ENCODE measurements at places on chromosomes 4 and X.
A peak's percentile ranks its signal among the peaks of the same experiment; 100 is the strongest.

DNA sequence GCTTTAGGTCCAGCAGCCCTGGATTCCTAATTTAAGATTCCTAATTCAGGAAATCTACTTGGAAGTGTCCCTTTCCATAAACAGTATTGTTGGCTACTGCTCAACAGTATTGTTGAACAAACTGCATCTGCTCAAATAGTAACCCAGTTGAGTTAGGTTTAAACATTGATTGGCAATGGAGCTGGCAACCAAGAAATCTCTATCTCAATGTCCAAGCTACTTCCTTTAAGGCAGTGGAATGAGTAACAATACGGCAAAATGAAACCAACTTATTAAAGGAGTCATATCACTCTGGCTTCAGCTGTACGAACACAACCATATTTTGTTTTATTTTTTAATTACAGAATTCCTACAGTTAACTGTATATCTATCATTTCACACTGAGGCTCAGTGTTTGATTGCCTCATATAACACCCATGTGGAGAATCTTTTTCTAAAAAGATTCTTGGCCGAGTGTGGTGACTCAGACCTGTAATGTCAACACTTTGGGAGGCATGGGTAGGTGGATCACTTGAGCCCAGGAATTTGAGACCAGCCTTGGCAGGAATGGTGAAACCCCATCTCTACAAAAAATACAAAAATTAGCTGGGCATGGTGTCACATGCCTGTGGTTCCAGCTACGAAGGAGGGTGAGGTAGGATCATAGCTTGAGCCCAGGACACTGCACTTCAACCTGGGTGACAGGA, 71.7 kb upstream of the IL13RA1 start:
- no peak for DNase-seq
- H3K27ac ChIP-seq = no peak overlapping the region
- no peaks in the 10 kb centered on the region for H3K27me3 ChIP-seq
- H3K36me3 ChIP-seq = no peaks in the 10 kb centered on the region
- no peaks in the 10 kb centered on the region for H3K4me1 ChIP-seq
- H3K4me3 ChIP-seq = no peak overlapping the region

DNA sequence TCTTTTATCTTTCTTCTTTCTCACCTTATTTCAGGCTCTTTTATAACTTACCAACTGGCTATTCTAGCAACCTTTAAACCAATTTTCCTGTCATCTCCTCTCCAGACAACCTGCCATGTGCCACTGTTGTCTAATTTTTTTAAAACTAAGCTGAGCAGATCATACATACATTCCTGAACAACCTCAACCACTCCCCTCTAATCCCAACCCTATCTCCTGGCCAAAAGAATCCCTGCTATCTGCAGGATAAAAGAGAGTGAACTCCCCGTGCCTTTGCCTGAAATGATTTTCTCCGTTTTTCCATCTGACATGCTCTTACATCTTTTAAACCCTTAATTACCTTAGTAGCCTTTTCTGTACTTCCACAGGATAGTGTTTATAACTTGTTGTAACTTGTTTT, 35.5 kb downstream of the DCUN1D4 start:
- no peak overlapping the region for H3K27ac ChIP-seq
- H3K36me3 ChIP-seq = no peaks in the 10 kb centered on the region
- no peak for DNase-seq
- no peak overlapping the region for H3K4me3 ChIP-seq

GRCh38 chr4:52648836-52649235, 10.3 kb downstream of the USP46 start:
- H3K27ac ChIP-seq = no peak overlapping the region
- H3K4me1 ChIP-seq = peaks cover 20% of the 10 kb centered on the region
- H3K36me3 ChIP-seq = no peaks in the 10 kb centered on the region
- no peak overlapping the region for H3K4me3 ChIP-seq
- H3K27me3 ChIP-seq = no peaks in the 10 kb centered on the region
- no peak for DNase-seq

GRCh38 chr4:168695288-168695687, 198.4 kb downstream of the PALLD start:
- no peaks in the 10 kb centered on the region for H3K36me3 ChIP-seq
- H3K27me3 ChIP-seq = no peaks in the 10 kb centered on the region
- no peak overlapping the region for H3K27ac ChIP-seq

GRCh38 chrX:12987900-12988594, 13.1 kb downstream of the TMSB4X start:
- no peak overlapping the region for H3K27ac ChIP-seq
- H3K36me3 ChIP-seq = no peaks in the 10 kb centered on the region
- H3K4me3 ChIP-seq = no peak overlapping the region
- H3K4me1 ChIP-seq = peaks cover 41% of the 10 kb centered on the region
- H3K27me3 ChIP-seq = no peaks in the 10 kb centered on the region

- H3K27me3 ChIP-seq = no peaks in the 10 kb centered on the region
- DNase-seq = no peak
- no peak within 1 kb of the TSS for H3K4me3 ChIP-seq
- no peaks in the 10 kb centered on the region for H3K4me1 ChIP-seq
Measured at GRCh38 chr4:67558493-67558892, at the start of gene STAP1. Gene STAP1 (plus strand): TSS chr4:67558727. CDS start chr4:67558810, 83 bp downstream.

GRCh38 chrX:130952266-130953043, 49.4 kb upstream of the ENOX2 start:
- H3K27ac ChIP-seq = no peak overlapping the region
- DNase-seq = no peak
- H3K4me3 ChIP-seq = no peak overlapping the region
- no peaks in the 10 kb centered on the region for H3K36me3 ChIP-seq
- H3K27me3 ChIP-seq = peaks cover 37% of the 10 kb centered on the region

DNA sequence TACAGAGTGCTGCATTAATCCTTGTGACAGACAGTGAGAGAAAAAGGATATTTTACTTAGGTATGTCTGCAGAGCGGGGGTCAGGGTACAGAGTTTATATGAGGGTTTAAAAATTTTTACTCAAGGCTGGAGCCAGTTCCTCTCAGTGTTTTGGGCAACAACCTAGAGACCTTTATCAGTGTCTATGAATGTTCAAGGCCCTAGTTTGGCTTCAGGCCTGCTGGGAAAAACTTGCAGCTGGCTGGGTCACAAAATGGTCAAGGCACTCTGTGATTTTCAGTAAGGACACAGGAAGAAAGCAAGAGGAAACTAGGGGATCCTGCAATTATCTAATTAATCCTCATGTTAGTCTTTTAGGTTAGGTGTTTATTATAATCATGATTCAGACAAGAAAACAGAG, 10.8 kb upstream of the C4orf54 start:
- H3K36me3 ChIP-seq = no peaks in the 10 kb centered on the region
- H3K27ac ChIP-seq = no peak overlapping the region
- no peak overlapping the region for H3K4me3 ChIP-seq
- DNase-seq = no peak

GRCh38 chr4:14792702-14793227, 209.5 kb upstream of the CPEB2 start:
- no peak overlapping the region for H3K27ac ChIP-seq
- no peaks in the 10 kb centered on the region for H3K4me1 ChIP-seq
- no peak for DNase-seq
- H3K27me3 ChIP-seq = no peaks in the 10 kb centered on the region
- H3K4me3 ChIP-seq = no peak overlapping the region
- no peaks in the 10 kb centered on the region for H3K36me3 ChIP-seq

- no peak for DNase-seq
- H3K4me3 ChIP-seq = no peak overlapping the region
- no peaks in the 10 kb centered on the region for H3K27me3 ChIP-seq
- no peak overlapping the region for H3K27ac ChIP-seq
- H3K36me3 ChIP-seq = peaks cover 3% of the 10 kb centered on the region
- H3K4me1 ChIP-seq = no peaks in the 10 kb centered on the region
Measured at GRCh38 chrX:118569676-118570075, 74.1 kb downstream of the DOCK11 start.

DNA sequence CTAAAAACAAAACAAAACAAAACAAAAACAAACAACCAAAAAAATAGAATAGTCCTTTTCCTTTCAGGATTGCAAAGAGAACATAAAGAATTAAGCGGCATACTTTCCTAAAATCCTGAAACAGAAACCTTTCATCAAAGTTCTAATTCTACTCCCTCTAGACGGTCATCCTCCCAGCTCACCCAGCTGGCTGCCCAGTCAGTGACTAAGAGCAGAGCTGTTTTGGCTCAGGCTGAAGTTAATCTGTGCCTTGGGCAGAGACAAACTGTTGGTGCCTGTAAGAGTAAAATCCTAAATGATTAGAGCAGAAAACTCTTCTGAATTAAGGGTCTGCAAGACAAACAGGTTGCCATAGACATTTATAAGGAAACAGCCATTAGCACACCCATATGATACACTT, 17.6 kb upstream of the WAS start:
- no peaks in the 10 kb centered on the region for H3K27me3 ChIP-seq
- H3K36me3 ChIP-seq = no peaks in the 10 kb centered on the region
- no peak overlapping the region for H3K27ac ChIP-seq
- no peak for DNase-seq

DNA sequence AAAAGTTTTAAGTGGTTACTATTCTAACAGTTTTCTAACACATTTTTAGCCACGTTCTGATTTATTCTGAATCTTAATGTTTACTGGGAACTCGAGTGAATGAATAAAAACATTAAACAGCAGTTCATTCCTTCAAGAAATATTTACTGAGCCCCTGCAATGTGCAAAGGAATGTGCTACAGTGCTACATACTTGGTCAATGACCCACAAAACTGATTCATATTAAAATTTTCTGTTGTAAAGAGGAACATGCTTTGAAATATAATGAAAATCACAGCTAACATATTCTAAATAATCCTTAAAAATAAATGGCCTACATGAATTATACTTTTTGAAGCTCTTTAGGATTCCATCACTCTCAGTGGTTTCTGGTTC, 78.7 kb downstream of the ARAP2 start:
- no peaks in the 10 kb centered on the region for H3K36me3 ChIP-seq
- no peak overlapping the region for H3K27ac ChIP-seq
- DNase-seq = no peak
- H3K27me3 ChIP-seq = no peaks in the 10 kb centered on the region

DNA sequence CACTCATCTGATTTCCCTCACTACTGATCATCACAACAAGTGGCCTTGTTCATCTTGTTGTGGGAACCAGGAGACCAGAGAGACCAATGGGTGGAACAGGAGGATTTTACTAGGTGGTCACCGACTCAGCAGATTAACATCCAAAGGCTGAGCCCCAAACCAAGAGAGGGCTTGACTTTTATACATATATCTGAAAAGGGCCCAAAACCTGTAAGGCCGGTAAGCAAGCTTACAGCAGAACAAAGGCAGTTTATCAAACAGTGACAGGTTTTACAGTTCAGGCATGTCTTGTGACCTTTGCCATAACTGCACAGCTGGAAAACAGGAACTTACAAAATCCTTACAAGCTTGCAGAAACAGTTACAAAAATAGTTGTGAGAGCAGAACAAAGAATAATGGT, 195.9 kb downstream of the OR13H1 start:
- no peak overlapping the region for H3K27ac ChIP-seq
- H3K27me3 ChIP-seq = no peaks in the 10 kb centered on the region
- no peaks in the 10 kb centered on the region for H3K4me1 ChIP-seq
- H3K36me3 ChIP-seq = no peaks in the 10 kb centered on the region

DNA sequence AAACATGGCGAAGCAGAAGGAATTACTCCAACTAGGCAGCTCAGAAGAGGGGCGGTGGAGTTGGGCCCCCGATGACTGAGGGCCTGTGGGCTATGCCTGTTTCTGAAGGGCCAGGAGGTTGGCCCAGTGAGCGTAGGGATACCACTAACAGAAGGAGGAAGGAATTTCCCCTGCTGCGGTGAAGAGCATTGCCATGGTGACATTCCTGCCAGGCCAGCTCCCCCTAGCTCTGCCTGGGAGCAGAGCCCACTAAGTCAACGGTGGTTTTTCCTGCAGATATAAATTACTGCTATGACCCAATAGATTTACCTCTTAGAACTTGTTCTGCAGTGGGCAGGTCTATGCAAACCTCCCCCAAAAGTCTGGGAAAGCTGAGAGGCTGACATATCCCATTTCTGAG, 28.9 kb upstream of the HMX1 start:
- no peak overlapping the region for H3K4me3 ChIP-seq
- no peak overlapping the region for H3K27ac ChIP-seq
- no peaks in the 10 kb centered on the region for H3K36me3 ChIP-seq
- peaks cover 39% of the 10 kb centered on the region for H3K27me3 ChIP-seq

DNA sequence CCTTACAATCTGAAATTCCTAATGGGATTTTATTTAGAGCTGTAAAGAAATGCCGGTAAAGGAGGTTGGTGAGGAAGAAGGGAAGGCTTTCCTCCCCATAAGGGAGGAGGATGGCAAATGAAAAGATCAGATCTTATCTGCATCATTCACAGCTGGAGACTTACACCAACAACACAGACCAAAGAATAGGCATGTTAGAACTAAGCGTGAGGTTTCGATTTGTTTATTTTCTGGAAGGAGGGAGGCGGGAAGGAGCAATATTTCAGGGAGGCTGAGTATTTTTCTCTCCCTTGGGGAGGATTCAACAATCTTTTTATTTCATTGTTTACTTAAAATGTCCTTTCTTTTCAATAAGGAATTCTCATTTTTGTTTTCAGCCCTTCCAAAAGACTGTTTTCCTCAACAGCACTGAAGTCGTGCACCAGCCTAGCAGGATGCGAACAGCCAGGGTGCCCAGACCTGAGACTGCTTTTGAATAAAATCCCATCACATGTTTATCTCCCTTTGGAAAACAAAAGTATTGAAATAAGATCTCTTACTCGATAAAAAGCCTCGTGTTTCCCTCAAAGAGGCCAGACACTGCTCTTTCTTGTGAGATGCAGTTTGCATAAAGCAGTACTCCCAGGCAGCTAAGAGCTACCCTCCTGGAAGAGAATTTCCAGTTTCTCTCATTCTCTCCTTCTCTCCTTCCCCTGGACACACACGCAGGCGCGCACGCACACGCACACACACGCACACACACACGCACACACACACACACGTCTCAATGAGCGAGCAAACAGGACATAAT, 236.1 kb downstream of the MGST2 start:
- no peak for DNase-seq
- peaks cover 14% of the 10 kb centered on the region for H3K4me1 ChIP-seq
- H3K36me3 ChIP-seq = no peaks in the 10 kb centered on the region
- H3K27ac ChIP-seq = peak overlapping the region; percentile 52

GRCh38 chr4:52037689-52038102, 403 bp downstream of the SGCB start:
- no peaks in the 10 kb centered on the region for H3K36me3 ChIP-seq
- peak overlapping the region; percentile 81 for H3K27ac ChIP-seq
- H3K27me3 ChIP-seq = no peaks in the 10 kb centered on the region
- peak; percentile 42 for DNase-seq
- peaks cover 41% of the 10 kb centered on the region for H3K4me1 ChIP-seq
- peak overlapping the region; percentile 86 for H3K4me3 ChIP-seq

DNA sequence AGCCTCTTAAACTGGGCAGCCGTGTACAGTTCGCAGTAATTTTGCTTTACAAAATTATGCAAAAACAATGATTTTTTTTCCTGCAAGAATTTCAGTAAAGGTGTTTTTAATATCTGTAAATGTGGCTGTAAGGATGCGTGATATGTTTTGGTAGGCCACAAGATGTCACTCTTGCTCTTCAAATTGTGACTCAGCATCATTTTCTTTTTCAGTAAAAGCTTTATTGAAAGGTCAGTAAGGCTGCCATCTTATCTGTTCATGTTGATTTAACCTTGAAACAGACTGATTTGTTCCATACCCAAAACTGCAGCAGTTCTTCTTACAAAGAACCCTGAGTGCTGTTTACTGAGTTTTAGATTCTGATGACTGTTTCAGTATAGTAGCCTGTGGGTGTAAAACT, 39.9 kb downstream of the TXLNG start:
- H3K4me1 ChIP-seq = peaks cover 3% of the 10 kb centered on the region
- H3K36me3 ChIP-seq = no peaks in the 10 kb centered on the region
- no peak overlapping the region for H3K4me3 ChIP-seq
- DNase-seq = no peak

Data from heart right ventricle (tissue), 16 donors.